AG04449 (cell line): ENCODE measurements at places on chromosomes 13 and 19.

DNA sequence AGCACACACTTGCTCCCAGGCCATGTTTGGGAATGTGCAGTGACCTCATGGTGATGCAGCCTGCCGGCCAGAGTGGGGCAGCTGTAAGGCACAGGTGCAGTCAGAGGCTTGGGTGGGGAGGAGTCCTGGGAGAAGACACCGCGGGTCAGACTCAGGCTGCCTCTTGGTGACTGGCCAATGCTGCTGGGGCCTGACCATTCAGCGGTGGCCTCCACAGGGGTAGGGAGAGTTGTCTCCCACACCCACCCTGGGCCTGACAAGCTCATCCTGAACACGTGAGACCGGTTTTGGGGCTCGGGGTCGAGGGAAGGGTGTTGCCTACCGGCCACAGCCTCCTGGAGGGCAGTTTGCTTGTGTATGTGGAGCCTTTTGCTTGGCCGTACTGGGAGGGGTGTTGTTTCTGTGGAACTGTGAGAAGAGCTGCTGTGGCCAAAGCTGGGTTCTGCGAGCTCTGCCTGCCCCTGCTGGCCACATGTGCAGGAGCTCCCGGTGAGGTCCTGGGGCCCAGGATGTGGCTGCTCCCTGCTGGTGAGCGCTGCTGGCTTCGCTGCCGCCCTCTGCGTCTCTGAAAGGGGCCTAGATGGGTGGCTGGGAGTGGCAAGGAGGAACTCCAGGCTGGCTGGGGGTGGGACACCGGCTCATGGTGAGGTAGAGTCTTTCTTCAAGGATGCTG is 22.1 kb downstream of the UPF1 start:
- DNase-seq, result no peak

DNA sequence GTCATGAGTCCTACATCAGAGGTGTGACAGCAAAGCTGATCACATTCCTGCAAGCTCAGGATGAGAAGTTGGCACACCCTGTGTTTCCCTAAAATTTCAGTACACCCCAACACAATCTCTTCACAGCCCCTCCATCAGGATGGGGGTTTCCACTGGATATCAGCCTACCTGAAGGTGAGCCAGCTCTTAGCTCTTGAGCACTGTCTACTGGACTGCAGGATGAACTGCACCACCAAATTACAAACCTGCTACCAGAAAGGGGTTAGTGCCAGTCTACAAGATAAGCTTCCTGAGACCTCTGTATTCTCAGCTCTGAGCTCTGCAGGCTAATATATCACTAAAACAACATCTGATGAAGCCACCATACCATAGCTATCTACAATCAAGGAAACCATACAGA is 1616.2 kb upstream of the SPRY2 start:
- no peak for DNase-seq

GRCh38 chr19:34181111-34181864 is 9.0 kb downstream of the LSM14A start:
- DNase-seq, result no peak

DNA sequence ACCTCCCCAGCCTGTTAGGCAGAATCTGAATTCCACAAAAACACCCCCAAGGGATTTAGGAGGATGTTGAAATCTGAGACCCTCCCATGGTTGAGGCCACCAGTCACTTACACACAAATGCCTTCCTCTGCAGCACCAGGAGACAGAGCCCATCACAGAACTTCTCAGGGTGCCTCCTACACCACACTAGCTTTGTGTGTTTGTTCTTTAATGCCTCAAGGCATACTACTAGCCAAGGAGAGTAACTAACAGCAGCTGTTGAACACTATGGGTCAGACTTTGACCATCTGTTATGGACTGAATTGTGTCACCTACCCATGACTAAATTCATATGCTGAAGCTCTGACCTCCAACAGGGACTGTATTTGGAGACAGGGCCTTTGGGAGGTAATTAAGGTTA is 9.5 kb upstream of the MED26 start:
- no peak for DNase-seq

GRCh38 chr13:102584434-102584833 is 12.4 kb upstream of the TPP2 start:
- DNase-seq, result no peak

DNA sequence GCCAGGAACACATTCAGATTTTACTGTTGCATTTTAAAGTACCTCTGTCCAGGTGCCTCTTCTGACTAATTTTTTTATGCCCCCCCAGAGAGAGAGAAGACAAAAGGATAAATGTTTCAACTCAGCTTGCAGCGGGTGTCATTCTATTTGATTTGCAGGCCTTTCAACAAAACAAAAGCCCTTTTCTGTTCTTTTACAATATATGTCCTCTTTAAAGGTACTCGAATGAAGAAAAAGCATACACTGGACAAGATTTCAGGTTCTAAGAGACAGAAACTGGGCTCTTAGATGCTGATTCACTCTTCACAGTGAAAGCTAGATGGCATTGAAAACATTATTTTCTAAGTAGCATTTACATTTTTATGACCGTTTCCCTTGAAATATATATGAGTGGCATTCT is 2.9 kb upstream of the FRY start:
- DNase-seq, result no peak

GRCh38 chr19:51386882-51387520 is 773 bp downstream of the LIM2 start:
- DNase-seq, result no peak

DNA sequence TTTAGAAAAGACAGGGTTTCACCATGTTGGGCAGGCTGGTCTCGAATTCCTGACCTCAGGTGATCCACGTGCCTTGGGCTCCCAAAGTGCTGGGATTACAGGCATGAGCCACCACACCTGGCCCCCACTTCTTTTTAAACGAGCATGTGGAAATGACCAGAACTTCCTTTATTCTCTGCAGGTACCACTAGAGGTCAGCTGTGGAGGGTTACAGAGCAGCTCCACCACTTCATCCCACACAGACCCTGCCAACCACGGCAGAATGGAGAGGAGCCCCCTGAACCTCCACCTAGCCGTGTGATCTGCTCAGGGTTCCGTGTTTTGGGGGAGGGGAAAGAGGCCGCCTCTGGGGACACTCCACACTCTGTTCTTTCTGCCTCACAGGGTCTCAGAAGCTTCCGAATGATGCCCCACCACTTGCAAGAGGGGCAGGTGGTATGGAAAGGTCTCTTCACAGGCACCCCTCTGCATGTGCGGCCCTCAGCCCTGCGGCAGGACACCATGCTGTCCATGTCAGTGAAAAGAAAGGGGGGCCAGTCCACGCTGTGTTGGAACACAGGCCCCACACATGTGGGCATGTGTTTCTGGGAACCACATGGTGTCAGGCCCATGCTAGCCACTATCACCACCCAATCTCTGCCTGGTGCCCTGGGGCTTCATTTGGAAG is 465.0 kb downstream of the TSHZ3 start:
- DNase-seq, result no peak

DNA sequence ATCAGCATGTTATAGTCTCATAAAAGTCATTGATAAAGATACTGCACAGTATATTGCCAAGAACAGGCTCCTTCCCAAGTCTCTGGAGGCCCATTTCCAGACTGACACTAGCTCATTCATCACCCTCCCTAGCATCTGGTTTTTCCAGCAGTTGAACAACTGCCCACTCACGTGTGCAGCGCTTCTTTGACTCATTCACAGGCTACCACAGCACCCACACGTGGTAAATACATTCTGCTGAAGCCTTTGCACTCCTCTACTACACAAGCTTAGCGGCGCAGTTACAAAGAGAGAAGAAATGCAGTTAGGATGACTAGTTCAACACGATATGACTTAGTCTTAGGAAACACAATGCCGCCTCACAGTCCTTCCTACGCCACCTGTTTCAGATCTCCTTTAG is 87.7 kb downstream of the DOCK9 start:
- peak; percentile 9 for DNase-seq

DNA sequence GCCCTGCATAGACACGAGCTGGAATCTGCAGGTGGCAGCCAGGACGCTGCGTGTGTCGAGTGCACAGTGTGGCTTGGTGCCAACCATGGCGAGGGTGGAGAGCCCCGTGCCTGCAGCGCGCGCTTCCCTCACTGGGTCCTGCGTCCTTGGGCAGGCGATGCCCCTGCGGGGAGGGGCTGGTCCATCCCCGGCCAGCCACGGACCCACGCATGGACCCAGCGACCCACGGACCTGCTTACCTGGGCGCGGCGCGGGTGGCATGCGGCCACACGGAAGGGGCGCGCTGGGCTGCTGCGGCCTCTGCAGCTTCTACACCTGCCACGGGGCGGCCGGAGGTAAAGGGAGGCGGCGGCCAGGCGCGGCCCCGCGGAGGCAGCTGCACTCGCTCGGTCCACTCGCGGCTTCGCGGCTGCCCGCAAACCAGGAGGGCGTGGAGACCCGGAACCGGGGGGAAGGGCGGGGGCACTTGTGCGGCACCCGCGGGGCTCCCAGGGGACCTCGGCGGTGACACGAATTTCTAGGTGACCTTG is 569 bp upstream of the MCF2L start:
- DNase-seq, result no peak

GRCh38 chr13:95505986-95506385 is 46.5 kb upstream of the CLDN10 start:
- no peak for DNase-seq

DNA sequence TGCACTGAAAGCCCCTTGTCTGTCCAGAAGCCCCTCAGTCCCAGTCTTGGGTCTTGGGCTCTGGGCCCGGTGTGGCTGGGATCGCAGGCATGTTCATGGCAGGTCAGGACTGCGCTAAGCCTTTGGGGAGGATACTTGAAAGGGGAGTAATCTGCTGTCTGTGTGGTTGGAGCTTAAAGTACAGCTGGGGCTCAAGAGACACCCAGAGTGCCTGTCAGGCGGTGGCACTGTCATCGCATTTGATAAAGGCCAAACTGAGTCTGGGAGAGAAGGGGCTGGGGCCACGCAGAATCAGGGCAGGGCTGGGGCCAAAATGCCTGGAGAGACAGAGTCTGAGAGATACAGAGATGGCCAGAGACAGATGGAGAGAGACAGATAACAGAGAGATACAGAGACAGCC is 4.2 kb upstream of the CILP2 start:
- no peak for DNase-seq

DNA sequence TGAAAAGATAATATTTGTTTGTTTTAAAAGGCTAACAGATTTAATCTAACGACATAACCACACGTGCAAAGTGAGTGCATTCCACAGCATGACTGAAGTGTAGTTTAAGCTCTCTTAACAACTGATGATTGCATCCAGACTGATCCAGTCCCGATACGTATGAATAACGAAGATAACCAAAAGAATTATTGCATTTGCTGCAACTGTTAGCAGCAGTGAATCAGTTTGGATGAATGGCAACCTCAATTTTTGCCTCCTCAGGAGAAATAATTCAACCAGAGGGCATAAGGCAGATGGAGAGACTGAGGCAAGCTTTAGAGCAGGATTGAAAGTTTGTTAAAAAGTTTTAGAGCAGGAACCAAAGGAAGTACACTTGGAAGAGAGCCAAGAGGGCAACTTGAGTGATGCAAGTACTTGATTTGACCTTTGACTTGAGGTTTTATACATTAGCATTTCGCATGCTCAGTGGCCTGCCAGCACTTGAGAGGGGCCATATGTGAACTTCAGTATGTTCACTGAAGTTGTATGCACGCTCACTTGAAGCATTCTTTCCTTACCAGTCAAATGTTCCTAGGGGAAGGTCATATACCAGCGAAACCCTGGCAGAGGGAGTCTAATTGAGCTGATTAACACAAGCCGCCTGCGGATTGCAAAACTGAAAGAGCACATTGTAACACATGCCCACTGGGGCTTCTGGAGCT is 835.0 kb upstream of the PCDH20 start:
- DNase-seq, result no peak

- DNase-seq, result no peak
Observed at GRCh38 chr19:11234486-11235075, 4.8 kb upstream of the ANGPTL8 start.

- no peak for DNase-seq
Observed at GRCh38 chr19:46181388-46181779, 33.3 kb downstream of the IGFL2 start.

DNA sequence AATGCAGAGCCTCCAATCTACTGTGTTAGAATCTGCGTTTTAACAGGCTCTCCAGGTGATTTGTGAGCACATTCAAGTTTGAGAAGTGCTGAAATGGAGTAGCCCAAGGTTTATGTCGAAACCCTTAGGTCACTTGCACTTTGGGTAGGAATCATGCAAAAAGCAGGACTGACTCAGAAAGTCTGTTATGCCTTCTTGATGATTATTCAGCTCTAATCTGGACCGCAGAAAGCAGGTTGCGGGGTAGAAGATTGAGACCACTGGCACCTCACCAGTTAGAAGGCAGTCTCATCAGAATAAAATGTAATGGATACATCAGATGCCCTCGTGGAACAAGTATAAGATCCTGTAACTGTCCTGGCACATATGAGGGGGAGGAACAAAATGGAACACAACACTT is 326.3 kb downstream of the DCLK1 start:
- no peak for DNase-seq

DNA sequence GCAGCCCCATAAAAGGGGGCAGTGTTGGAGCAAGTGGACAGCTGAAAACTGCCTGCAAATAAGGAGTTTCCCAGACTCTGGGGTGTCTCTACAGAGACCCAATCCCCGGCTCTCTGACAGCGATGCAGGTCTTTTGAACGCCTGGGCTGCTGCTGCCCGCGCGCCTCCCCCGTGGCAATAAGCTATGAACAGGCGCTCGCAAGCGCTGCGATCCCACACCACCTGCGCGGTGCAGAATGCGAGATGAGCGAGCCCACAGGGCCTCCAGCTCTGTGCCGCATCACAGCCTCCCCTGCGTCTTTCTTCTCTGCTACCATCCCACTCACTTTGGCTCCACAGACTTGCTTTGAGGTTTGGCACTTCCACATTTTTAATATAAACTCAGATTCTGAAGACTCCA is 62.3 kb downstream of the KCTD15 start:
- no peak for DNase-seq

DNA sequence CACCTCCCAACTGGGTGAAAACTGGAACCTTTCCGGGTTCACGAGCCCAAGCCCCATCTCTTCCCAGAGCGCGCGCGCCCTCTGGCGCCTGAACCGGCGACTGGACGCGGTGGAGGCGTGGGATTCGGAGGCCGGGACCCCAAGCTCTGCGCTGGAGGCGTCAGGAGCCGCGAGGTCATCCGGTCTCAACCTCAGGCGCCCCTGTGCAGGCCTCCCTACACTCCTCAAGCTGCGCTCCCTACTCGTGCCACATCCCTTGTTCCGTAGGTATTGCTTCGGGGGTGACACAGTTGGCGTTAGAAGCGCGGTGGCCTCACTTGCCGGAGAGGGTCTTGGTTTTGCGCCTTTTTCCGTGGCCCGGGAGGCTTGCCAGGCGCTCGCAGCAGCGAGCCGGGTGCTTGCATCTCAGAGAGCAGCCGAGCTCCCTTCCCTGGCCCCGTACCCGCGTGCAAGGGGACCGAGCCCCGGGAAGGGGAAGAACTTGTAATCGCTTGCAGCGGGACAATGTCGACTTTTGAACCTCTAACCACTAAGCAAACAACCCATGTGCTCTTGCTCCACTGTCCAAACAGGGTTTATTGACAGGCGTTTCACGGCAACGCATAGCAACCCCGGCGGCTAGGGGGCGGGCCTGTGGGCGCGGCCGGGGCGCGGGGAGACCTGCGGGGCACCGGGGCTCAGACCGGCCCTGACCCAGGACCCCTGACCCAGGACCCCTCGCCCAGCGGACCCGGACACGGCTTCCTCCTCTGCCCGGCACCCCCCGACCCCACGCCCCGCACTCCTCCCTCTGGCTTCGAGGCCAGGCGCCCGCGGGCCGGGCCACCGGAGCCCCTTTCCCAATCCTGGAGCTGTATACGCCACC is 8.5 kb downstream of the CDX2 start:
- DNase-seq, result no peak
